ENCODE measurements at places on chromosomes 6 and 20.
A peak's percentile ranks its signal among the peaks of the same experiment; 100 is the strongest.

DNA sequence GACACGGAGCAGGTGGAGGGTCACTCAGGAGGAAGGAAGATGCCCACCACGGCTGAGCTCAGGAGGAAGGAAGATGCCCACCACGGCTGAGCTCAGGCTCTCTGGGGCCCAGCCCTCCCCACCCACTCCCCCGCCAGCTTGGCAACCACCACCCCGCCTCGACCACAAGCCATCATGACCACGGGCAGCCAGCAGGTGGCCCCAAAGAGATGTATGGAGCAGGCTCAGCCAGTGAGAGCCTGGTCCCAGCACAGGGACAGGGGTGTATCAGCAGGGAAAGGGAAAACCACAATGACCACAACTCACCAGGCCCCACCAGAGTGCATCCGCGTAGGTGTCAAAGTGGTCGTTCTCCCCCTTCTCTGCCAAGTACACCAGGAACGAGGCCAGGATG, 30.4 kb downstream of the KCNQ2 start:
- DNase-seq, result peak; percentile 69

GRCh38 chr6:82571455-82571854, 207.8 kb downstream of the TPBG start:
- DNase-seq, result no peak

- no peak for DNase-seq
Observed at GRCh38 chr6:15255481-15255880, 9.6 kb downstream of the JARID2 start.

GRCh38 chr6:3140201-3140600, 17.1 kb downstream of the TUBB2A start:
- DNase-seq, result no peak

DNA sequence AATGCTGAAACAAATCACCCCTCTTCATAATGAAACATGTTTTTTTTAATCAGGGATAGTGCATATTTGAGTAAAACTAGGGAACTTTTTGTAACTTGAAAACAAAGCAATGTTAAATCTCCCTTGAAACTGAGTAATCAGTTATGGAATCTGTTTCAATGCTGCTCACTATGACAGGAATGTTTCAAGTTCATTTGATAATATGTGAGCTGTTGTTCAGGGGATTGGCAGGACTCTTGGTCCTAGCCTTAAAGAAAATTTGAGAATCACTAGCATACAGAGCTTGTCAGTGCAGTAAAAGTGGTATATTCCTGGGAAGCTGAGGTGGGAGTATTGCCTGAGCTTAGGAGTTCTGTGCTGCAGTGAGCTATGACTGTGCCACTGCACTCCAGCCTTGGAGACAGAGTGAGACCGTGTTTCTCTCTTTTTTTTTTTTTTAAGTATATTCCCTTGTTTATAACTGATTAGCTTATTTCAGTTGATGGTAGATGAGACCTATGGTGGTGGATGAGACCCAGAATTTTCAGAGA, 21.6 kb upstream of the CALHM6 start:
- DNase-seq, result no peak

GRCh38 chr6:119559586-119559985, 210.0 kb upstream of the MAN1A1 start:
- DNase-seq, result no peak

DNA sequence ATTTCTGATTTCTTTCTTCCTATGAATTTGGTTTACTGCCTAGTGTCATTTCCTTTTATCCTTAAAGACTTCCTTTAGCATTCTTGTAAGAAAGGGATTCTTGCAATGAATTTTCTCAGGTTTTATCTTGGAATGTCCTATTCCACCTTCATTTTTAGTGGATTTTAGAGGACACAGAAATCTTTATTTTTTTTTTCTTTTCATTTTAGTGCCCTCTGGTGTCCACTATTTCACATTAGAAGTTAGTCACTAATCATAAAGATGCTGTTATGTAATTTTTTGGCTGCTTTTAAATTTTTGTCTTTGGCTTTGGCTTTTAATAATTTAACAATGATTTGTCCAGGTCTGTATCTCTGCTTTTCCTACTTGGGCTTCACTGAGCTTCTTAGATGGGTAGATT, 28.1 kb downstream of the LMBRD1 start:
- no peak for DNase-seq

GRCh38 chr6:52515219-52515960, 61.5 kb downstream of the TRAM2 start:
- DNase-seq, result no peak

DNA sequence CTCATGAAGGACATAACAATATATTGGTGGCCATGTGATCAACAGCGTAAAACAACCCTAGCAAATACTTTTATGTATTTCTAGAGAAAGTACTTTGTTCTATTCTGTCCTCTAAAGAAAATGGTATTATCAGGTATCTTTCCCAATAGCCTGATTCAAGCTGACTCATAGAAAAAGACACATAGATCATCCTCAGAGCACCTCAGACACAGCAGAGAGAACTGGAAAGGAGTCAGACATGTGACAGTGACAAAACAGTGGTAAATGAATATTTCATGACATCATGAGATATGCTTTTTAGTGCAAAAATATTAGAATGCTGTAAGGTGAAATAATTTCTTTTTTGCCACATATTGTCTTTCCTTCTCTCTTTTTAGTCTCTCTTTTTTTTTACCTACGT, 1355.0 kb upstream of the MAP3K7 start:
- DNase-seq, result no peak

DNA sequence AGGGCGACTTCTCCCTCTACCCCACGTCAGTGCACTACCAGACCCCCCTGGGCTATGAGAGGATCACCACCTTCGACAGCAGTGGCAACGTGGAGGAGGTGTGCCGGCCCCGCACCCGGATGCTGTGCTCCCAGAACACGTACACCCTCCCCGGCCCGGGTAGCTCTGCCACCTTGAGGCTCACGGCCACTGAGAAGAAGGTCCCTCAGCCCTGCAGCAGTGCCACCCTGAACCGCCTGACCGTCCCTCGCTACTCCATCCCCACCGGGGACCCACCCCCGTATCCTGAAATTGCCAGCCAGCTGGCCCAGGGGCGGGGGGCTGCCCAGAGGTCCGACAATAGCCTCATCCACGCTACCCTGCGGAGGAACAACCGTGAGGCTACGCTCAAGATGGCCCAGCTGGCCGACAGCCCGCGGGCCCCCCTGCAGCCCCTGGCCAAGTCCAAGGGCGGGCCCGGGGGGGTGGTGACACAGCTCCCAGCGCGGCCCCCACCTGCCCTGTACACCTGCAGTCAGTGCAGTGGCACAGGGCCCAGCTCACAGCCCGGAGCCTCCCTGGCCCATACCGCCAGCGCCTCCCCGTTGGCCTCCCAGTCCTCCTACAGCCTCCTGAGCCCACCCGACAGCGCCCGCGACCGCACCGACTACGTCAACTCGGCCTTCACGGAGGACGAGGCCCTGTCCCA, 57.5 kb upstream of the TMEM181 start:
- DNase-seq, result no peak

DNA sequence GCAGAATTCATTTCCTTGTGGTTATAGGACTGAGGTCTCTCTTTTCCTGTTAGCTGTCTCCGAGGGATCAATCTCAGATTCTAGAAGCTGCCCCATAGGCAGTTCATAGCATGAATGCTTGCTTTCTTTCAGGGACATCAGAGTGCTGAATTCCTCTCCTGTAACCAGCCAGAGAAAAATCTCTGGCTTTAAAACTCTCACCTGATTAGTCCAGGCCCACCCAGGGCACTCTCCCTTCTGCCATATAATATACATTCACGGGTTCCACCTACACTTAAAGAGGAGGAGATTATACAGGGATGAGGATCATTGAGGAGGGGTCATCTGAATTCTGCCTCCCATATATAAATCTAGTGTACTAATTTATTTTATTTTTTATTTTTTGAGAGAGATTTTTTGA, 2.1 kb upstream of the KCNS1 start:
- no peak for DNase-seq

DNA sequence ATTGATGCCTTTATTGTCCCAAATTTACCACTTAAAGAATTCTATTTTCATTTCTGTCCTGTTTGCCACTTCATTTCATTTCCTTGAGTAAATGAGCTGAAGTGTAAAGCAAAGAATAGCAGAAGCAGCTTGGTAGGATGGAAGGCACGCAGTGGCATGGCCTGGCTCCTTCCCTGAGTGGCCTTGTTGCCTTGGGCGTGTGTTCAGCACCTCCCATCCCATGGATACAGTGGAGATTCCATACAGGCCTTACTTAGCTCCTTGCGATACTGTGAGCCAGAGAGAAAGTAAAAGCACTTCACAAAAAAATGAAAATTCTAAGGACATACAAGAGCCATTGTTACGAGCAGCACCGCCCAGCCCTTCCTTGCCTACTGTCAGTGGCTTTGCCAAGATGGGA, 39.6 kb downstream of the ALDH5A1 start:
- DNase-seq, result no peak

DNA sequence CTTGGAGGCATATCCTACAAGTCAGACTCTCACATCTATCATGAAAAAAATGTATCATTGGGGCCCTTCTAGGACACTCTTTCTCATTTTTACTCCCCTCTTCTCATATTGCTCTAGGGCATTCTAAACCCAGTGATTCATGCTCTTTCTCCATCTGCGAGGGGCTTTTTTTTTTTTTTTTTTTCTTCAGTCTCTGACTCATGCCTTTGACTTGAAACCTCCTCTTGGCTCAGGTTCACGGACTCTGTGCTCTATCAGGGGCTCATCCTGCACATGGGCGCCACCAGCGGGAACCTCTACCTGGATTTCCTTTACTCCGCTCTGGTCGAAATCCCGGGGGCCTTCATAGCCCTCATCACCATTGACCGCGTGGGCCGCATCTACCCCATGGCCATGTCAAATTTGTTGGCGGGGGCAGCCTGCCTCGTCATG, 17.8 kb downstream of the SLC22A1 start:
- DNase-seq, result no peak

DNA sequence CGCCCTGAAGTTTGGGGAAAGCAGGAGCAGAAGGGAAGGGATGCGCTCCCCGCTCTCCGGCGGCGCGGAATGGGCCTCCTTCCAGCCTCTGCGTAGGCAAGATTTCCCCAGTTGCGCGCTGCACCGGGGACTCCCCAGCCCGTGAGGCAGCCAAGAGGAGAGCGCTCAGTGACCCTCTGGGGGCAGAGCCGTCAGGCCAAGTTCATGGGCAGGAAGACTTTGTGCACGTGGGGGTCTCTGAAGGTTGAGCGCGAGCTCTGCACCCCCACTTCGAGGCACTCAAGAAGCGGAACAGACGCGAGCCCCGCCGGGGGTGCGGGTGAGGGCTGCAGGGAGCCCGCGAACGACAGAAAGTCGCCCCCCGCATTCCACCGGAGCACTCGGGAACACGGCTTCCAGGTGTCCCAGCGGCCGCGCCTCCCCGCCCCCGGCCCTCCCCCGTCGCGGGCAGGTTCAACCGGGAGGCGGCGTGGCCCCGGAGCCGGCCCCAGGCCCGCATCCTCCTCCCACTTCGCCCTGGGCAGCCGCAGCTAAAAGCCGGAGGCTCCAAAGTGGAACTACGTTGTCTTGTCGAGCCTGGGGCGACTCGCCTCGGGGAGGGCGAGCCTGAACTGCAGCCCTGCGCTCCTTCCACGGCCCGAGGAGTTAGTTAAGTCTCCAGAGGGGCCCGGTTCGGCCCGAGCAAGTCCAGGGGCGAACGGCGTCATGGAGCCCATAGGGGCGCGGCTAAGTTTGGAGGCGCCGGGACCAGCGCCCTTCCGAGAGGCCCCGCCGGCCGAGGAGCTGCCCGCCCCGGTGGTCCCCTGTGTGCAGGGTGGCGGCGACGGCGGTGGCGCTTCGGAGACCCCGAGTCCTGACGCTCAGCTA, at the start of gene PPP1R3G:
Gene PPP1R3G (plus strand): TSS at position 561 of the 867 bp plus-strand sequence. CDS start 145 bp downstream, at position 706.
- peak; percentile 40 for DNase-seq

Measured in GM12892 (cell line).